ENCODE measurements at places on chromosomes 11 and 22.
A peak's percentile ranks its signal among the peaks of the same experiment; 100 is the strongest.

DNA sequence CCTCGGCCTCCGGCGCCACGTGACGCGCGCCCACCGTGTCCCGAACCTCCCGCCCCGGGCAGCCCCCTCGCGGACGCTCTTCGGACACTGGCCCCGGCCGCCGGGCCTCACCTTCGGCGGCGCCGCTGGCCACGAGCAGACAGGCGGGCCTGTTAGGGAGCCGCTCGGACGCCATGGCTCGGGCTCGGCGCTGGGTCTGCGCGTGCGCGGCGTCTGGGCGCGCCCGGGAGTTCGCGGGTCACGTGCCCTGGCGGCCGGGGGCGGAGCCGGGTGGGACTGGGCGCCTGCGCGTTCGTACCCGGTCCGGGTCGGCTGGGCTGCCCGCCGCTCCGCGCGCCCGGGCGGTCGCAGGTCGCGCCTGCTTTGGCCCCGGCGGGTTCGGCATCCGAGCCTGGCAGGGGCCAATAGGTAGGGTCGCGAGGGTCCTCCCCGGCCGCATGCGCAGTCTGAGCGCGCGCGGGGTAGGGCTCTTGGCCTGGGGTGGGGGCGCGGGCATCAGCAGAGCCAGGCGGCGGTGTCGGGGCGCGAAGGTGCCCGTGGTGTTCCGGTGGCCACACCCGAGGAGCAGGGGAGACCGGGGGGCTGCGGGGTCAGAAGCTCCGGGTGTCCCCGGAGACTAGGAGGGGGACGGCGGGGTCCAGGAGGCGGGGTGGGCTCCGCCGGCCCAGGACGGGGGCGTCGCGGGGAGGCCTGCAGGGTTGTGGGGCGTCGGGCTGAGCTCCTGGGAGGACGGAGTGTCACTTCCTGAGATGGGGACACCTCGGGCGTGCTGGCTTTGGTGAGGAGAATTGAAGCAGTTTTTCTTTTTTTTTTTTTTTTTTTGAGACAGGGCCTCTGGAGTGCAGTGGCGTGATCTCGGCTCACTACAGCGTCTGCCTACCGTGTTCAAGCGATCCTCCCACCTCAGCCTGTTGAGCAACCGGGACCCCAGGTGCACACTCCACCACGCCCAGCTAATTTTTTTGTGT is at the start of gene GATD1:
GATD1 (minus strand) TSS at position 200 of the 968 bp plus-strand sequence; CDS start at position 175, 25 bp downstream.
- DNase-seq = peak; percentile 100

DNA sequence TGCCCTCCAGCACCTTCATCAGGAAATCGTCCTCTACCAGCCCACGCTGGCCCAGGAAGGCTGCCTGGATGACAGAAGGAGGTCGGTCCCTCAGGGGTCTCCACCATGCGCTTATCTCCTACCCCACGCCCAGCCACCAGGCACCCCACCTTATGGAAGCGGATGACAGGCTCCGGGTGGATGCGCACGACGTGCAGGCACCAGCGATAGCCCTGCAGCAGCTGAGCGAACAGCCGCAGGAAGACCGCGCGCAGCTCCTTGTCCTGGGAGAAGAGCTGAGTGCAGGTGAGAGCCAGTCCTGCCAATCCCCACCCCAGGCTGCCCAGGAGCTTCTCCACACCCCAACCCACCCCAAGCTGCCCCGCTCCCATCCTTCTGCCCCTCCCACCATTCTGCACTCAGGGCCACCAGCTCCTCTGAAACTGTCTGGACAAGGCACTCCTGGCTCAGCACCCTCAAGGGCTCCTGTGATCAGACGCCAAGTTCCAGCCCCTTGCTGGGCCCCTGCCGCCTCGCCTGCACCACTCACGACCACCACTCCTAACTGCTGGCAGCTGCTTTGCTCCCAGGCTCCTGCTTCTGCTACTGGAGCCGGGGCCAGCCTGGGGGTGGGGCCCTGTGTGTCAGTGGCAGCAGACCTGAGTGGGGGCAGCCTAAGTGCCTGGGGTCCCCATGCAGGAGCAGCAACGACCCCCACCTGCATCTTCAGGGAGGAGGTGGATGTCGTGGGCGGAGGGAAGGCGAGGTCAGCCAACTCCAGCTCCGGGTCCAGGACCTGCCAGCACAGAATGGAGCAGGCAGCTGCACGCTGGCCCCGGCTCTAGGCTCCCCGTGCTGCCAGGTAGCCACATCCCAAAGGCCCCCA is 9.5 kb downstream of the SBF1 start:
- no peak for DNase-seq

- no peak for DNase-seq
Measured at GRCh38 chr22:43007519-43008102, 7.3 kb downstream of the PACSIN2 start.

GRCh38 chr11:11400635-11401232 is 47.7 kb upstream of the CSNK2A3 start:
- DNase-seq = peak; percentile 20

DNA sequence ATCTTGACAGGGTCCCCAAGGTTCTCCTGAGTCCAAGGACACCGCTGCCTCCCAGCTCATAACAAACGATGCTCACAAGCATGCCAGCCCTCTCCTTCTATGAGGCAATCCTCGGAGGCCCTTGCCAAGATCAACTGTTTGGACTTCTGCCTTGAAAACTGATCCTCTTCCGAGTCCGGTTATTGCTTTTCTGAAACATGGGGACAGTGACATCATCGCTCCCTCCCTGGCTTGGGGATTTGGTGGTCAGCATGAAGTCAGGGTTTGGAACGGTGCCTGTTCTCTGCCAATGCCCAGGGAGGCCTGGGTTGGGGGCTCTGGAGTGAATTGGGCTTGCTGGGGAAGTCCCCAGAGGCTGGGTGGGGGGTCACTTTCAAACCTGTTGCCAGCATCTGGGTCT is 149.3 kb downstream of the FBXO7 start:
- DNase-seq = no peak

DNA sequence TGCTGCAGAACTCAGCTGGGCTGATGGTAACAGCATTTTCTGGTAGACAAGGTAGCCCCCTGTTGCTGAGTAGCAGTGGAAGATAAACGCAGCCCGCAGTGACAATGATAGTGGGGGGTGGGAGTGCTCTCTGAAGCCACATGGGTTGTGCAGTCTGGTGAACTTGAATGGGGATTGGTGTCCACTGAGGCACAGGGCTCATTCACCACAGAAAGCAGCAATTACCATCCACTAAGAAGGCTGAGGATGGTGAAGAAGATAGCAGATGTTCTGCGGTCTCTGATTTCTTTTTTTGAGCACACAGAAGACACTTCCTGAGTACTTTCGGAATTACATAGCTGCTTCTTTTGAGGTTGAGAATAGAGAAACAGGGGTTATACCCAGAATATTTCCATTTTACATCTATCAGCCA is 150.3 kb downstream of the LRRC4C start:
- peak; percentile 47 for DNase-seq

- no peak for DNase-seq
Measured at GRCh38 chr11:31160504-31161422, 208.8 kb downstream of the DCDC1 start.

- DNase-seq = peak; percentile 56
Measured at GRCh38 chr11:103929170-103929903, 107.1 kb upstream of the DDI1 start.

DNA sequence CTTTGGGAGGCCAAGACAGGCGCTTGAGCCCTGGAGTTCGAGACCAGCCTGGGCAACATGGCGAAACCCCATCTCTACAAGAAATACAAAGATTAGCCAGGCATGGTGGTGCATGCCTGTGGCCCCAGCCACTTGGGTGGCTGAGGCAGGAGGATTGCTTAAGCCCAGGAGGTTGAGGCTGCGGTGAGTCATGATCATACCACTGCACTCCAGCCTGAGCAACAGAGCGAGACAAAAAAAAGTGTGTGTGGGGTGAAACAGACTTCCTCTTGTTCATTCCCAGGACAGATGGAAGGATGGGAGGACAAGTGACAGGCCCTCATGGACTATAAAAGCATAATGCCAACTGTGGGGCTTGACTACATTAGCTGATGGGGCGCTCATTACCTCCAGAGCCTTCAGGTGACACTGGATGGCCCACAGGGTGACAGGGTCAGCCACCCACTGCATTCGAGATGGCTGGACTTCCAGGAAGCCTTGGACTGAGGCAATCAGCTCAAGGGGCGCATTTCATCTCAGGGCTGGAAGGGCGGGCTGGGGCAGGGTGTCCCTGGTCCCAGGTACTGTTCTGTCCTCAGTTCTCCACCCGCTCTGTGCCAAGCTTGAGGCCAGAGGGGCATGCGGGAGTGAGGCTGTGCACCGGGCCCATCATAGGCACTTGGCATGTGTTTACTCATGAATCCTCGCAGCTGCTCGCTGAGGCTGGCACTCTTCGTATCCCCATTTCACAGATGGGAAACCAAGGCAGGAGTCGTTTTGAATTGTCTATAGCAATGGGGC is 12.5 kb downstream of the NPTXR start:
- DNase-seq = no peak

DNA sequence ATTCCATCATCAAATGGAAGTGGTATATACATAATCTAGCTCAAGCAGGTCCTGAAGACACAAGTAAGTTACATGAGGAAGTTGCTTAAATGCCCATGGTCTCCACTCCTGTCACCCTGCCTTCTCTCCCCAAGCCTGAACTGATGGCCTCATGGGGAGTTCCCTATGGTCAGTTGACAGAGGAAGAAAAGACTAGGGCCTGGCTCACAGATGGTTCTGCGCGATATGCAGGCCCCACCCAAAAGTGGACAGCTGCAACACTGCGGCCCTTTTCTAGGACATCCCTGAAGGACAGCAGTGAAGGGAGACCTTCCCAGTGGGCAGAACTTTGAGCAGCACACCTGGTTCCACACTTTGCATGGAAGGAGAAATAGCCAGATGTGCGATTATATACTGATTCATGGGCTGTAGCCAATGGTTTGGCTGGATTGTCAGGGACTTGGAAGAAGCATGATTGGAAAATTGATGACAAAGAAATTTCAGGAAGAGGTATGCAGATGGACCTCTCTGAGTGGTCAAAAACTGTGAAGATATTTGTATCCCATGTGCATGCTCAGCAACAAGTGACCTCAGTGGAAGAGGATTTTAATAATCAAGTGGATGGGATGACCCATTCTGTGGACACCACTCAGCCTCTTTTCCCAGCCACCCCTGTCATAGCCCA is 17.3 kb upstream of the CD82 start:
- DNase-seq = no peak

DNA sequence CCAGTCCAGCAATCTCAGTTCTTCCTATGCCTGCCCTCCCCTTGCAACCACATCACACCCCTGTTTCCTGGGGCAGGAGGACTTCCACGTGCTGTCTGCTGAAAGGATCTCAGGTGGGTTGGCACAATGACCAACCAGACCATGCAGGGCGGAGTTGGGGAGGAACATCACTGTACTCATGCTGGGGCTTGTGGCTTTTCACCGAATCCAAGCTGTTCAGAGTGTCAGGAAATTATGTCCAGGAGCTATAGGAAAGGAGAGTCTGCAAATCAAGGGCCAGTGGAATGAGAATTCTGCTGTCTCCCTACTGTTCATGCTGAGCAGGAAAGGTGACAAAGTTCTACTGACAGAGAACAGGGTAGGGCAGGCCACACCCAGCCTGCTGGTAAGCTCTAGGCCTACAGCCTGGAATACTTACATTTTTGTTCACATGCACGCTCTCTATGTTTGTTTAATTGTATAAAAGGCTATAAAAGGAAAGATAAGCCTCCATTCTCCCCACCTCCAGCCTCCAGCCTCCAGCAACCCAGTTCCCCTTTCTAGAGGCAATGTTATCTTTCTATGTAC is 1.7 kb upstream of the PLAAT2 start:
- no peak for DNase-seq

DNA sequence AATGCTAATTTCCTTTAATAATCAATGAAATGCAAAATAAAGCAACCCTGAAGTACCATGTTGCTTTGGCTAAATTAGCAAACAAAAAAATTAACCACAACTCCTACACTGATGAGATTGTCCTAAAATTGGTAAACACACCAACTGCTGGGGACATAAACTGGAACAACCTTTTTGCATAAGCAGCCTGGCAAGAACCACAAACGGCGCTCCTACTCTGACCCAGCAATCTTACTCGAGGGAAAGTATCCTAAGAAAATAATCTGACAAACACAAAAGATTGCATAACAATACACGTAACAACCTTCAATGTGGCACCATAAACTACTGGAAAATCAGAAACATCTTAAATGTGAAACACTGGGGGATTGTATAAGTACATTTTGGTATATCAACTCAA is 189.8 kb upstream of the PITPNB start:
- DNase-seq = no peak

GRCh38 chr22:23402275-23403151 is 177.6 kb downstream of the IGLL1 start:
- peak; percentile 87 for DNase-seq

- no peak for DNase-seq
Measured at GRCh38 chr22:48975886-48976285, 851.8 kb downstream of the BRD1 start.

- no peak for DNase-seq
Measured at GRCh38 chr22:35333220-35333619, 33.5 kb downstream of the TOM1 start.

DNA sequence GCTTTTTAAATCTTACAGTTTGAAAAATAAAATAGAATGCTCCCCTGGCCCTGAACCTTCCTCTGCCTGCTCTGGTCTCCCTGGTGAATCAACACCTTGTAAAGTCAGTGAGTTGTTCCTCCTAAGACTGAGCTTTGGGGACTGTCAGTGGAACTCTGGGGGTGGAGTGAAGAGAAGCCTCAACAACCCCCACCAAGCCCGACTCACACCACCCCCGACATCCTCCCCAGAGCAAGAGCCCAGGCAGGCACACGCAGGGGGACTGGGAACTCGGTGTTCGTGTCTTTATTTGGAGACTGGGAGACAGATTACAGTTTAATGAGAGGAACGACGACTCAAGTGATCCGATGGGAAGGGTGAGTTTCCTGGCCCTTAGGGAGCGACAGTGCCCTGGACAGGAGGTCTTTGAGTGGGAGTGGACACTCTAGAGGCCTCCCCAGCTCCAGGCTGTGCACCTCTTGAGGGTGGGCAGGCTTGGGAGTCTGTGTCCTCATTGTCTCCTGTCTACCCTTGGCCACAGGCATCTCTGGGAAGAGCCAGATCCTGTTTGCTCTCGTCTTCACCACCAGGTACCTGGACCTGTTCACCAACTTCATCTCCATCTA is 6.2 kb downstream of the KDELR3 start:
- DNase-seq = no peak

GRCh38 chr22:21038405-21038804 is 6.0 kb upstream of the SLC7A4 start:
- no peak for DNase-seq

GRCh38 chr11:121634889-121635288 is 182.1 kb upstream of the SORL1-AS1 start:
- no peak for DNase-seq

GRCh38 chr22:44325718-44326490 is 13.2 kb upstream of the SHISAL1 start:
- DNase-seq = no peak

DNA sequence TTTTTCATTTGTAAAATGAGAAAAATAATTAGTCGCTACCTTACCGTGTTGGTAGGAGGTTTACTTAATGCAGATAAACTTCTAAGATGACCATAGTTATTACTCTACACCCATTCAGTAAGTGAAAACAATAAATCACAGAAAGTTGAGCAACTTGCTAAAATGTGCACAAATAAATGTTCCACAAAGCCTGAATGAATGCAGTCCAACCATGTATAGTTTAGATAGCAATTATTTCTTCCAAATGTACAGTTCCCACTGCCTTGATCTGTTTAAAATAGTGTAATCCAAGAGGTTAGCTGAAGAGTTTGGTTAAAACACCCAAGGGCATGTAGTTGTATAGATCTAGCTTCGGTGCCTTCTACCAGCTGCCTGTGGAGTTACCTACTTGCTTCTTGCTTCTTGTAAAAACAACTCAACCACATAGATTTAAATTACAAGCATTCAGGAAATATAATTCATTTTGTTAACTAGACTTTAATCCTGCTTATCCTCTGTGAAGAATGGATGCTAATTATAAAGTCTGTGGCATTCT is 106.3 kb upstream of the CARD18 start:
- no peak for DNase-seq

All from GM13977 (cell line).